ENCODE measurements at places on chromosomes 6 and 20.
A peak's percentile ranks its signal among the peaks of the same experiment; 100 is the strongest.

- peak; percentile 21 for DNase-seq
Observed at GRCh38 chr6:169212436-169212835, 41.2 kb downstream of the THBS2 start.

DNA sequence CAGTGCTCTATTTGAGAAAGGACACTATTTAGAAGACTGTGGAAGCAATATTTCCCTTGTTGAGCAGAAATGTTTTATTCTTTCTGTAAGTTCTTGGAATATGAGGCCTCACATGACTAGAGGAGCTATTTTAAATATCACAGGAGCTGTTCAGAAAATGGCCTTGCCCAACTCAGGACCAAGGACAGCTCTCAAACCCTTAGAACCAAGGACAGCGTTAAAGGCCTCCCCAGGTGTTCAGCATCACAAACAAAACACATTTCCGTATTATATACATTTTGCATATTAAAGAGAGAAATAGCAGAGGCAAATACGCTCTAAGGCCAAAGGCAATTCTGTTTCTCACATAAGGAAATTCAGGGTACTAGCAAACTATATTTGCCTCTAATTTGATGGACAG, 631.4 kb downstream of the CDH26 start:
- no peak for DNase-seq

DNA sequence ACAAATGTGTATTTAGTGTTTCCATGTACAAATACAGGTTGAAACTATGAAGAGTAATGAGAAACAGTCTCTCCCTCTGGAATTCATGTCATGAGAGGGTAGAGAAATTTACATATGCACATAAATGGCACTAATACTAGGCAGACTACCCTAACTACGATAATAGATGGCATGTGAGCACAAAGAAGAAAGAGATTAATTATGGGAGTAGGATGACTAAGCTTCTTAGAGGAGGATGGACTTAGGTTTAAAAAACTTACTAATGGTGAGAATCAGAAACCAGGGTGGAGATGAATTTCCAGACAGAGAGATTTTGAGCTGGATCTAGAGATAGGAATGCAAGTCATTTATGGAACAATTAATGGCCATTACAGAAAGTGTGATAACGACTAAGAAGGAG, 225.3 kb upstream of the HTR1E start:
- DNase-seq, result no peak

DNA sequence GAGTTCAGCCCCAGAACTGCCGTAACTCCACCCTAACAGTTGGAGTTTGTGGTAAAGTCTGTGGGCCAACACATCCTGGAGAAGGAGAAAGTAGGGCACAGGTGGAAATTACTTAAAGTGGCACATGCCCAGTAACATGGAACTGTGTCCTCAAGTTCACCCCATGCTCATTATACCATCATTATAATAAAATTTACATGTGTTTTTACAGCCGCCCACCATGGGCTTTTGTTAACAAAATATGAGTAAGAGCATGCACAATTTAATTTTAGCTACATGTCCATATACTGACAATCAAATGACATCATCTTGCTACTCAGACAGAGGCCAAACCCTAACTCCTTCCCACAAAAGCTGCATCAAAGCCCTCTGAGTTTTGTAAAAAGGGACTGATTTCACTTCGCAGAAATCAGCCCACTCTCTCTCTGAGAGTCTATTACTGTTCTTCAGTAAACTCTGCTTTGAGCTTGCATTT, 17.3 kb upstream of the ELOVL4 start:
- no peak for DNase-seq

DNA sequence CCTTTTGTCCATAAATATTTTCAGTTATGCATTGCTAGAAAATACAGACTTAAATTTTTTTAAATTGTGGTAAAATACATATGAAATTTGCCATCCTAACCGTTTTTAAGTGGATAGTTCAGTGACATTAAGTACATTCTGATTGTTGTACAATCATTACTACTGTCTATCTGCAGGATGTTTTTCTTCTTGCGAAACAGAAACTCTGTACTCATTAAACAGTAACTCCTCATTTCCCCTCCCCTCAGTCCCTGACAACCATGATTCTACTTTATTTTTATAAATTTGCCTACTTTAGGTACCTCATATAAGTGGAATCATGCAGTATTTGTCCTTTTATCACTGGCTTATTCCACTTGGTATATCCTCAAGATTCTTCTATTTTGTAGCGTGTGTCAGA, 21.3 kb downstream of the TAF11 start:
- no peak for DNase-seq

- no peak for DNase-seq
Observed at GRCh38 chr6:37020381-37020780, 14.9 kb downstream of the FGD2 start.

DNA sequence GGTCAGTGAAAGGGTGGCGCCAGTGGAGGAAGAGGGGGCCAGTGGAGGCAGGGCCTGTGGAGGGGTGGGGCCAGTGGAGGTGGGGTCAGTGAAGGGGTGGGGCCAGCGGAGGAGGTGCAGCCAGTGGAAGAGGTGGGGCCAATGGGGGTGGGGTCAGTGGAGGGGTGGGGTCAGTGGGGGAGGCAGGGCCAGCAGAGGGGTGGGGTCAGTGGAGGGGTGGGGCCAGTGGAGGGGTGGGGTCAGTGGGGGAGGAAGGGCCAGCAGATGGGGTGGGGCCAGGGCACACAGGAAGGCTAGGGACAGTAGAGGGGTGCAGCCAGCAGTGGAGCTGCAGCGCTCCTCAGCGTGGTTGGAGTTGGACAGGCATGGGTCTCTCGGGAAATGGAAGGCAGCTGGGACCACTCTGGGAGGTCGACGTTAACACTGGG, 18.7 kb downstream of the ADRM1 start:
- DNase-seq, result no peak

DNA sequence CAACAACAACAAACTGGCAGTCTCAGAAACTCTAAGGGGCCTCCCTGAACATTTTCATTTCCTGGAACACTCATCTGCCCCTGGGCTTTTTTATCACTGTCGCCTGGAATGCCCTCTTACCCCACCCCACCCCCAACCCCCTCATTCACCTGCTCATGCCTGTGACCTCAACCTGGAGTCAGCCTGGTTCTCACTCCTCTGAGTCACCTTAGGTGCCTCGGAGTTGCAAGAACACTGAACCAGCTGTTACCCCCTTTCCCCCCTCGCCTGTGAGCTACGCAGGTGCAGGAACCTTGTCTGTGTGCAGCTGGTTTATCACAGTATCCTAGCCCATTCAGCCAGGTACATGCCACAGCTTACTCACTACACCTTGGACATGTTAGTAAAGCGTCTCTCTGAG, 12.8 kb upstream of the SNAI1 start:
- no peak for DNase-seq

DNA sequence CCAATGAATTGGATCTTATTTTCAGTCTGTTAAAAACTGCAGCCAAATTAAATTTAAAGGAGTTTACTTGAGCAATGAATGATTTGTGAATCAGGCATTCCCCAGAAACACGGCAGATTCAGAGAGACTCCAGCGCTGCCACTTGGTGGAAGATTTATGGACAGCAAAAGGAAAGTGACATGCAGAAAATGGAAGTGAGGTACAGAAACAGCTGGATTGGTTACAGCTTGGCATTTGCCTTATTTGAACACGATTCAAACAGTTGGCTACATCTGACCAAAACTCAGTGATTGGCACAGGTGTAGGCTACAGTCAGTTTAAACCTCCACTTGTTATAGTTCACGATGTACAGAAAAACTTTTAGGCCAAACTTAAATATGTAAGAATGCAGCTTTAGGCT, 257.6 kb upstream of the IMPG1 start:
- DNase-seq, result no peak

DNA sequence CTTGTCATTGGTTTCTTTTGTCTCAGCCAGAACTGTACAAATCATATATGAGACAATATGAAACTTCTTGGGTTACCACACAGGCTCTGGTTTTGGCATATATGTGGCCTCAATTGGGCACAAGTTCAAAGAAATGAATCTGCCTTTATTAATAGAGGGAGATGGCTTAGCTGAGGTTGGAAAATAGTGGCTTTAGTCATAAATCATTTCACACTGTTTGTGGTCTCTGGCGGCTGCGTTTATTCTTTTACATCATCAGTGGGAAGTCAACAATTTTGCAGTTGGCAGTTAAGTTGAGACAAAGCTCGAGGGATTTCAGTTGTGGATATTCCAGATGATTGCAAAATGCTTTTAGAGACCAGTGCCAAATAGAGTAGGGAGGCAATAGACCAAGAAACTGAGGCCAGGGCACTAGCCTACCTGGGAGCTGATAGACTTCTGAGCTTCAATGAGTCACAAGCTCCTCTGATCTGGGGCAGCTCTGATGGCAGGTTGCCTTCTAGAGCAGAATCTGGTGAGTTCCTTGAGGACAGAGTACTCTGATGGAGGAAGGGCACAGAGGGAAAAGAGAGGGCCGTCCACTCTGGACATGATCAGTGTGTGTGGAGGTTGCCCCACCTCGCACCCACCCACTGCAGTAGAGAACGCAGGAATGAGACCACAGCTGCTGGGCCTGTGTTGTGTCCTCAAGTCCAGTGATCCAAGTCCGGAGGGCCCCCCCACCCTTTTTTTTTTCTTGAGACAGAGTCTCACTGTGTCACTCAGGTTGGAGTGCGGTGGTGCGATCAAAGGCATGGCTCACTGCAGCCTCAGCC, 73.5 kb downstream of the ARMC2 start:
- no peak for DNase-seq

GRCh38 chr6:136174510-136174909, 75.6 kb downstream of the MTFR2 start:
- no peak for DNase-seq

DNA sequence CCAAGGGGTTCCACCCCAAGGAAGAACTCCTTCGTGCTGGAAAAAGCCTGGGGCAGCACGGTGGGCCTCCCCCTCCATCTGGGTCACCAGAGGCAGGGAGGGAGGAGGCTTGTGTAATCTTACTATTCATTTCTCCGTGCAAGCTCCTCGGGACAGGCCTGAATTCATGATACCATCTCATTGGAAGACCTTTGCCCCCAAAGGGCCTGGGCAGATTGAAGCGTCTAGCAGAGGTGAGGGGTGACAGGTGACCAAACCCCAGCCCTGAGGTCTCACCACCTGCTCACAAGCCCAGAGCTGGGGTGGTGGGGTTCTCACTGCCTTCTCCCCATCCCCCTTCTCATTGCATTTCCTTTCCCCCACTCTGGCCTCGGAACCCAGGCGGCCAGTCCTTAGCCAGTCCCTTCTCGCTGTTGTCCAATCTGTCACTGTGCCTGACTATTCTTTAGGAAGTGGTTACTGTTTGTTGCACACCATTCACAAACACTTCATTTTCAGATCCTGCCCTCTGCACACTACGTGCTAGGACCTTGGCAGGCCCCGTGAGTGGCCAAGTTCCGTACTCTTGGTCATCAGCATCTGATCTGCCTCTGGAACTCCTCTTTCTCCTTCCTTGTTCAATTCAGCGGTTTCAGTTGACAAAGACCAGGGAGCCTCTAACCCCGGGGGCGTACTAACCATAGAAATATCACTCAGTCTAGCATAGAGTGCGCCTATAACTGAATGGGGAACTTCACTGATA, 137.1 kb downstream of the LY86 start:
- no peak for DNase-seq

DNA sequence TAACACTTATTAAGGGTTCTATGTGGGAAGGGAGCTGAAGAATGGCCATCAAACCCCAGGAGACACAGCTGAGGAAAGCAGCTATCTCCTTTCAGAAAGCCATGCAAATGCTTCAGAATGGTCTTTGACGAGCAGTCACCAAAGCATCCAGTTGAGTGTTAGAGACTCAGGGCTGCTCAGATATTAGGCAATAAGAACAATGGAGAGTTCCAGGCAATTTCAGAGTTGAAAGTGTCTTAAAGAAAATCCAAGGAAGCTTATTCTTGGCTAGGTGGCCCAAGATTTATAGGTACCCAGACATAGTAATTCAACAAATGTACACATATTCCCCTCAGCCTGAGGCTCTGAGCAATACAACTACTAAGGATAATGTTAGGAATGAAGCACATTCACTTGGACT, 180.1 kb upstream of the SOX4 start:
- no peak for DNase-seq

- DNase-seq, result no peak
Observed at GRCh38 chr20:37102571-37102970, 6.8 kb upstream of the RBL1 start.

GRCh38 chr20:14518648-14519047, 181.2 kb upstream of the FLRT3 start:
- no peak for DNase-seq

DNA sequence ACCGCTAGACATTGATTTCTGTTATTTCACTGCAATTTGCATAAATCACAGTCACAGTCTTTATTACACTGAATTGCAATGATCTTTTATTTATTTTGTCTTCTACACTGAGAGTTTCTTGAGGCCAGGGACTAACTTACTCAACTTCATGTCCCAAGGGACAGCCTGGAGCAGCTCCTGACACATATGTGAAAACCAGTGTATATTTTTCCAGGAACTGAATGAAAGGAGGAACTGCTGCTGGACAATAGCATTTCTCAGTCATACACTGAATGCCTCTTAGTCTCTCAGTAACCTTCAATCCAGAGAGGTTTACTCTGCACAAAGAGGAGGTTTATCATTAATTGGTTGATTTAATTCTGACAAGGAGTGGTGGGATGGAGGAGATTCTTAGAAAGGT, 5.9 kb downstream of the F13A1 start:
- no peak for DNase-seq

GRCh38 chr6:18976091-18976490, 588.9 kb downstream of the RNF144B start:
- no peak for DNase-seq

DNA sequence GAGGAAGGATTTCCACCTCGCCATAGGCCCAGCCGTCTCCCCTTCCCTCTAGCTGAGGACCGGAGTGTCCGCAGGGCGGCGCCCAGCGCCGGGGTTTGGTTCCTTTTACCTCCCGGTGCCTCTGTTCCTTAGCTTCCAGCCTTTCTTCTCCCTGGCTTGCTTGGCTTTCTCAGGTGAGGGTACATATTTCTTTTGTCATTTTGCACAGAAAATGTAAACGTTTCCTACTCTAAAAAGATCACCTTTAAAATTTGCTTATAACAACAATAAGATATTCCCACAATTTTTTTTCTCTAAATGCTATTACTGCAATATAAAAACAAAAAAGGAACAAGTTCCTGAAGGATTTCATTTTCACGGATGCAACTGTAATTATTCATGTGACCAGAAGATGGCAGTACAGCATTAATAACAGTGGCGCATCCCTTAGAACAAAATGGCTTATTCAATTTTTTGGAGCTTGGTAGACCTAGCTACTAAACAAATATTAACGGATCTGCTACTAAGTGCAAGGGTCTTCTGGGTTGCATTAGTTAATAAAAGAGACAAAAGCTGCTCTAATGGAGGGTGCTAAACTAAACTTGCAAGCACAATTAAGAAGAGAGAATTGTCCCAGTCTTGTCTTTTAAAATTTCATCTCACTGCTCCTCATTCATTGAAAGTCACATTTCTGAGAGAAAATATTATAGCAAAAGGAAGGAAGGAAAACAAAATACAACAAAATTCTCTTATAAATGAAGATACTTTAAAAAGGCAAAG, 172.9 kb downstream of the ADGRG6 start:
- peak; percentile 33 for DNase-seq

DNA sequence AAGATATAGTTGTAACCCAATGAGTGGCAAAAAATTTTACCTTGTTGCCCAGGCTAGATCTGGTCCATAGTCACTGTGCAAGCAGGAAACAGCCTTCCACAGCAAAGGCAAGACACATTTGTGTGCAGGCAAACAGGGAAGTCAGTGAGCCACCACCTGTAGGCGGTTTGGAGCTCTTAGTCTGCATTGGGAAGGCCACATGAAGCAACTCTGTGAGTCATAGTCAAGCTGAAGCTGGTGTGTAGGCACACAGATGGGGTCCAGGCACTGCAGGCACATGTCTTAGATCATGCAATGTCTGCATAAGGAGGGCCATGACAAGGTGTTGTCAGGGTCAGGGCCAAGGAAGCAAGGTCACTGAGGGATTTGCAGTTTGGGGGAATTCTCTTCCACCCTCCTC, 543.2 kb upstream of the EPHA7 start:
- DNase-seq, result no peak
